ENCODE measurements at places on chromosomes 7 and 10.

DNA sequence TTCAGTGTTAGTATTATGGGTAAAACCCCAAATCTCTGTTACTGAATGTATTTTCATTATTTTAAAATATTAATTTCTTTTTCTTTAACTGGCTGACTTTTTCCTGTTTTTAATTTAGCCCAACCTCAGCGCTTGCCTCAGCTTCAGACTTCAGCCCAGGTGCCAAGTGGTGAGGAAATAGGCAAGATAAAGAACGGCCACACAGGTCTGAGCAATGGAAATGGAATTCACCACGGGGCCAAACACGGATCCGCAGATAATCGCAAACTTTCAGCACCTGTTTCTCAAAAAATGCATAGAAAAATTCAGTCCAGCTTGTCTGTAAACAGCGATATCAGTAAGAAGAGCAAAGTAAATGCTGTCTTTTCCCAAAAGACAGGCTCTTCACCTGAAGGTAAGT is 57.5 kb downstream of the MDFIC start:
- no peak for DNase-seq

GRCh38 chr10:113534423-113534822 is 18.4 kb upstream of the HABP2 start:
- DNase-seq: no peak

DNA sequence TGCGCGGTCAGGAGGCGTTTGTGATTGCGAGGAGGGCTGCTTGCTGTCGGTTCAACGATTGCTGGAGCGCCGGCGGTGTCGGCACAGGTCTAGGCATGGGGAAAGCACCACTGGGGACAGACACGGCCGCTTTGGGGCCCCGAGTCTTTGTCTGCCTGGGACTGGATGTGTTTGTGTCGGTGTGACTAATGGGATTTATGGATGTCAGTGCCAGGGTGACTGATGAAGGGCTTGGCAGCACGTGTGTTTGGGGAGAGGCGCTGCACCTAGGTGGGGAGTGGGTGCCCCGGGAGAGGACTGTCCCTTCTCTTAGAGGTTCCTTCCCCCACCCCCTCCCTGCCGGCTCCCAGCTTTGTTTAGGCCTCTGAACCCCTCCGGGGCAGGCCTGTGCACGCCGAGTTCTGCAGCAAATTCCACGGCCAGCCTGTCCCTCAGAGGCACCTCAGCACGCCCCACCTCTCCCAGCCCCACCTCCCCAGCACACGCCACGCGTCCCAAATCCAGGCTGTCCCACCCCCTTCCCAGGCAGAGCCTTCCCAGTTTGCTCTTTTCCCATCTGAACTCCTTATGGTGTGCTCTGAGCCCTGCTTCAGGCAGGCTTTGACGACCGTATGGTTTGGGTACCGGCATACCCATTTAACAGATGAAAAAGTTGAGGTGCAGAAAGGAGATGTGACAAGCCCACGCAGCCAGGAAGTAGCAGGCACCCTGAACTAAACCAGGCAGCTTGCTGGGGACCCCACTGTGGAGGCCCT is 6.4 kb upstream of the TNRC18 start:
- DNase-seq: no peak

GRCh38 chr10:32244421-32245207 is 102.3 kb downstream of the EPC1 start:
- no peak for DNase-seq

DNA sequence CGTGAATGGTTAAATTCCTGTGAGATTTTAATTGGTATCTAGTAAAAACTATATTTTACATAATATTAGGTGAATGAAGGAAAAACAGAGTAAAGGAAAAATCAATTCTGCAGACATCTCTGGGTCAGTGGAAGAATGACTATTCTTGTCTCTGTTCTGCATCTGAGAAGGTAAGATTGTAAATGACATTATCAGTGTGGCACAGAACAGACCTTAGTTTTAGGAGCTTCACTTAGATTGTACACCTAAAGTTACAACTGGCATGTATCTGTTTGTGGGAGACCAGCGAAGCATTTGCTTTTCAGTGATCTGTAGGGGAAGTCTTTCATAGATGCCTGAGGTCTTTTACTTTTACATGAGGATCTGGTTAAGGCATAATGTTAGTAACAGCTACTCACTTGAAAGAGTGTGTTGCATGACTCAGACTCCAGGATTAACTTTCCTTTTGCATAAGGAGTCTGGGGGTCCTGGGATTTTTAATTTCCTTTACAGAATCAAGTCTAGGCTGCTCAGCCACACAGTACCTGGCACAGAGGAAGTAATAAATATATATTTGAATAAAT is 56.2 kb downstream of the JMJD1C start:
- DNase-seq: no peak

- DNase-seq: no peak
Observed at GRCh38 chr7:88057655-88058054, 123.6 kb downstream of the ADAM22 start.

- no peak for DNase-seq
Observed at GRCh38 chr7:117562759-117563158, 82.9 kb downstream of the CFTR start.

DNA sequence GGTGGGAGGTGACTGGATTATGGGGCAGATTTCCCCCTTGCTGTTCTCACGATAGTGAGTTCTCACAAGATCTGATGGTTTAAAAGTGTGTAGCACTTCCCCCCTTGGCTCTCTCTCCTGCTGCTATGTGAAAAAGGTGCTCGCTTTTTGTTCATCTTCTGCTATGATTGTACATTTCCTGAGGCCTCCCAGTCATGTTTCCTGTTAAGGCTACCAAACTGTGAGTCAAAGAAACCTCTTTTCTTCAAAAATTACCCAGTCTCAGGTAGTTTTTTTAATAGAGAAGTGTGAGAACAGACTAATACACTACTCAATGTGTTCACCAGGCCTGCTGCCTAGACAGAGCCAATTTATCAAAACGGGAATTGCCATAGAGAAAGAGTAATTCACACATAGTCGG is 49.7 kb downstream of the SDHAF3 start:
- no peak for DNase-seq

Data from NCI-H187 (cell line).